ENCODE measurements at places on chromosomes 4 and X.

GRCh38 chr4:52824603-52825459, 37.3 kb upstream of the RASL11B start:
- no peak for DNase-seq

- no peak for DNase-seq
These were observed 42.4 kb downstream of the CD99L2 start for GRCh38 chrX:150856101-150856500.

GRCh38 chr4:38145033-38145678, 185.0 kb downstream of the PTTG2 start:
- DNase-seq = no peak

DNA sequence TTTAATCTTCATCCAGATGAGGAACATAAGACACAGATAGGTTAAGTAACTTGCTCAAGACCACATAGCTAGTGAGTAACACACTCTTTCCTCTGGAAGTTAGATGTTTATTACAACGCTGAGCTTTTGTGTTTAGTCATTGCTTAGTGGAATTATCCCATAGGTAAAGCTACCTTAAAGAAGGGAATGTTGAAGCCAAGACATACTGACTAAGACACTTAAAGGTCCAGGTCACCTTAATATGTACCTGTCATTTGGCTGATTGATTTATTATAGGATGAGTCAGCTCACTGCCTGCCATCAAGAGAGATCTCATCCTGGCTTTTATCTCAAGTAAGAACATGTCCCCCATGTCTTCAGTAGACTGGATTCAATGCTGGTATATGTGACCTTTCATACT, 53.4 kb downstream of the KDR start:
- no peak for DNase-seq

GRCh38 chrX:135295238-135295943, 13.9 kb upstream of the ETDC start:
- DNase-seq = peak; percentile 44

GRCh38 chr4:127828121-127828520, 46.0 kb downstream of the HSPA4L start:
- no peak for DNase-seq

DNA sequence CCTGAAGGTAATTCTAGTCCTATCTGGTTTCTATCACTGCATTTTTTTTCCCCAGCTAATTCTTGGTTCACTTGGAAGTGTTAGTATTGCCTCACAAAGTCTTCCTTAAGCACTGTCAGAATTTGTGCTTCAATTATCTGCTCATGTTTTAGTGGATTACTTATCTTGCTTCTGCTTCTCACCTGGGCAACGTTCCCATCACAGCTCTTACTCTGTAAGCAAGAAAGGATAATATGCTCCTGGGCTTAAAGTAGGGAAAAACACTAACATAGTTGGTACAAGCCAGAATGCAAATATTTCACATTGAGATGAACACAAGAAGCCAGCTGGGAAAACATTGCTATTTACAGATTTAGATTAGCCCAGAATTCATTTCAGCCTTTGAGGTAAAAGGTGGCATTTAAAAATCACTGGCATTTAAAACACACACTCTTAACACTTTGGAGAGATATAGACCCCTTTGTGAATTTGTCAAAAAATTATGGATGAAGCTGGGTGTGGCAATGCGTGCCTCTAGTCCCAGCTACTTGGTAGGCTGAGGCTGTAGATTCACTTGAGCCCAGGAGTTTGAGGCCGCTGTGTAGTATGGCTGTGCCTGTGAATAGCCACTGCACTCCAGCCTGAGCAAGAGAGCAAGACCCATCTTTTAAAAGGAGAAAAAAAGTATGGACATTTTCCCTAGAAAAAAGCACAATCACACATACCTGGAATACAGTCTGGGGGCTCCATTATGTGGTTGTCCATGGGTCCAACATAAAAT, 6.6 kb upstream of the PTPN13 start:
- no peak for DNase-seq

DNA sequence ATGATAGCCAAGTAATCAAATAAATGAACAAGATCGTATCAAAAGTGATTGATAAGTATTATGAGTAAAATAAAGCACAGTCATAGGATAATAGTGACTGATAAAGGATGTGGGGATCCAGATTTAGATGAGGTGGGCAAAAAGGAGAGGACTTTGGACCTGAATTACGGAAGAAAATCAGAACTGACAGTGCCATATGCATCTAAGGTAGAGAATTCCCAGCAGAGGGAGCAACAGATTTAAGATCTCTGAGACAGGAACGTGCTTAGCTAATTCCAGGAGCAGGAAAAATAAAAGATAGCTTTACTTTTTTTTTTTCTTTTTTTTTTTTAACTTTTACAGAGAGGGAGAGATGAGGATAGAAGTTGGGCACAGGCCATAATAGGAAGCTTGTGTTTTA, 189.9 kb downstream of the NWD2 start:
- no peak for DNase-seq

GRCh38 chr4:147790412-147790811, 58.5 kb downstream of the ARHGAP10 start:
- DNase-seq = no peak

DNA sequence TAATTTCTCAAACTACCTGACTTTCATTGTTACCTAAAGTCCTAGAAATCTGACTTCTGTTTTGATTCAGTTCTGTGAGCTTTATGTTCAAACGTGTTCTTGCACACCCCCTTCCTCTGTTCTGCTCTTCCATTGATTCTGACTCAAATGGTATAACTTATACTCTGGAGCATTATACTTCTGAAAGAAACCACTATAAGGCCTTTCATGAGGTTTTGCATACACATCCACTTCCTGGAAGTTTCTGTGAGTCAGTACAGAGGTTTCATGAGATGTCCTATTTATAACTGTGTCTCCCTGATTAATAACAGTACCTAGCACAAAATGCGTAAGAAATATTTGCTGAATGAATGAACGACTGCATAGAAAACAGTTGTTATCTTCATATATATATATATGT, 540.2 kb upstream of the CT83 start:
- DNase-seq = no peak

- DNase-seq = no peak
These were observed 54.2 kb upstream of the GRID2 start for GRCh38 chr4:92249541-92249940.

DNA sequence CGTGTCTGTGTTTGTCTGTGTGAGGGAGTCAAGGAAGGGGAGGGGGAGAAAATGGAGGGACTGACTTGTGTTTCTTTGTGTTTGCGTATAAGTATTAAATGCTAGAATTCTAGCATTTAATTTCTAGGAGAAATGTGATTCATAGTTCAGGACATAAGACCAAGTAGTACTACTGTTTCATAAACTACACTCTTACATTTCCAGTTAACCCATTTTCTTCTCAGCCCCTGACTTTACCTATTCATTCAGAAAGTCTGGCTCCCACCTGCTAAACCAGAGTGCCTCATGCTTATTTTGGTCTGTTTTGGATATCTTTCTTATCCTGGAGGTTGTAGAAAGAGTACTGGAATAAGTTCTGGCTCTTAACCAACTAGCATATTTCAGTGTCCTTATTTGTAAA, 14.2 kb downstream of the EDA start:
- DNase-seq = no peak

DNA sequence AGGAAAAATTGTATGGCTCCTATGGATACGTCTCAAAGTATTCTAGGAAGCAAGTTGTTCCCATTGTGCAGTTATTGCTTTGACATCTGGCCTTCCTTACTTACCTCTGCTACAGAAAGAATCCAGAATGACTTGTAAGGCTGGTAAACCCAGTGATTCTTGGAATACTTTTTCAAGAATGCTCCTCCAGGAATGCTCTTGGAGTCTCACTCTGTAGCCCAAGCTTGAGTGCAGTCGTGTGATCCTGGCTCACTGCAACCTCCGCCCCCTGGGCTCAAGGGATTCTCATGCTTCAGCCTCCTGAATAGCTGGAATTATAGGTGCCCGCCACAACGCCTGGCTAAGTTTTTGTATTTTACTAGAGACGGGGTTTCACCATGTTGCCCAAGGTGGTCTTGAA, 38.1 kb downstream of the GAB1 start:
- DNase-seq = no peak

DNA sequence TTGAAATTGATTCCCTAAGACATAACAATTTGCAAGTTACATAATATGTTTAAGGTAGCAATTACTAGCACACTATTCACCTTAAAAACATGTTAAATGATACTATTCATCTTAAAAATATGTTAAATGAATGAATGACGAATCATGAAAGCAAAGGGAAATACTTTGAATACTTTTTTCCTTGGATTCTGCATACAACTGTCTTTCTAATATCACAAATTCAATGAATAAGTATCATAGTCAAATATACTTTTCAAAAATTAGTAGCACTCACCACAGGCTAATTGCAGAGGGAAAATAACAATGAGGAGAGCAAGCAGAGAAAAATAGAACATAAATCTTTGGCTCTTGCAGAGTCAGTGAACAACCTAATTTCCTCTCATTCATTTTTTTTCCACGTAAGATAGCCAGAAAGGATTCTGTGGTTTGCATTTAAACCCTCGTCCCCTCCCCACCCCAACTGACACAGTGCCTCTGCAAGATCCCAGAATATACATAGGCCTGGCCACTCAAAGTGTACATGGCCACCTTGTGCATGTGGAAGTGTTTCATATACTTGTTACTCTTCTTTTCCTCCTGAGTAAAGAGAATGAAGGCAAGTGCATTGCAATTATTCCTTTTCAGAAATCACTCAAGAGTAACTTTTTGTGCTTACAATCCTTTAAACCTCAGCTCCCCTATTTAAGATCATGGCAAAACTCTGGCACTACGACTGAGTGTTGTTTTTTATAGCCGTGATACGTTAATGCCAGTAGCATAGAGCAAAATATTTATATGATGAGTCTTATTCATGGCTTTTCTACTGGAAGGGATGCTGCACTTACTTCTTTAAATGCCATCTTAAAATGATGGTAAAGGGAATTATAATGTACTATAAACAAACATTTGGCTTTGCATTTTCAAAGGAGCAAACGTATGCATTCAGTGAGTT, 236.4 kb downstream of the PDGFC start:
- DNase-seq = no peak

DNA sequence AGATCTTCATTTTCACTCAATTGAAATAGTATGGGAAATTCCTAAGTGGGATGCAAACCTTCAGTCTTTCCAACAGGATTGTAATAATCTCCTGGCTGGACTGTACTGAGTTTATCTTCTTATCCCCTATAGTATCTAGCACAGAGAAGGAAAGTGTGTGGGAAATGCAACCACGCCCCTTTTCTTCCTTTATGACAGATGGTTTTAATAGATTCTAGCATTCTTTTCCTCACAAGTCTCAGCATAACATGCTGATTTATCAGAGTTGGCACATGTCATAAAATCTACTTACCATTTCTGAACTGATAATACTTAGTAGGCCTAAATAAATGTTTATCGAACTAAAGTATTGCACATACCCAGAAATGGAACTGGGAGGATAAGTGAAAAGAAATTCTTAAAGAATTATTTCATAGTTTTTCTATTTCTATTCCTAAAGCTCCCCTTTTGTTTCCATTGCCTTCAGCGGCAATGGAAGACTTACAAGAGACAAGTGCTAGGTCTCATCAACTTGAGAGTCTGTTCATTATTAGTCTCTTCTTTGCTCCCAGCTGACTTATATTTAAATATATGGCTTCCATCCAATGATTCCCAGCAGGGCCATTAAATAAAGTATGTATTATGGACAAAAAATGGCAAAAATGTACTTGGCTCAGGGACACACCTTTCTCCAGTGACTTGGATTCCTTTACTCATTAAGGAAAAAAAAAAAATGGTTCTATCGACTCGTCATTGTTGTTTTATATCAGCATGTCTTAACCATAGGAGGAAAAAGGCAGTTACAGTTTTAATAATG, 484.5 kb downstream of the IL1RAPL1 start:
- DNase-seq = no peak

GRCh38 chr4:6620296-6620695, 20.2 kb upstream of the MRFAP1 start:
- DNase-seq = no peak

DNA sequence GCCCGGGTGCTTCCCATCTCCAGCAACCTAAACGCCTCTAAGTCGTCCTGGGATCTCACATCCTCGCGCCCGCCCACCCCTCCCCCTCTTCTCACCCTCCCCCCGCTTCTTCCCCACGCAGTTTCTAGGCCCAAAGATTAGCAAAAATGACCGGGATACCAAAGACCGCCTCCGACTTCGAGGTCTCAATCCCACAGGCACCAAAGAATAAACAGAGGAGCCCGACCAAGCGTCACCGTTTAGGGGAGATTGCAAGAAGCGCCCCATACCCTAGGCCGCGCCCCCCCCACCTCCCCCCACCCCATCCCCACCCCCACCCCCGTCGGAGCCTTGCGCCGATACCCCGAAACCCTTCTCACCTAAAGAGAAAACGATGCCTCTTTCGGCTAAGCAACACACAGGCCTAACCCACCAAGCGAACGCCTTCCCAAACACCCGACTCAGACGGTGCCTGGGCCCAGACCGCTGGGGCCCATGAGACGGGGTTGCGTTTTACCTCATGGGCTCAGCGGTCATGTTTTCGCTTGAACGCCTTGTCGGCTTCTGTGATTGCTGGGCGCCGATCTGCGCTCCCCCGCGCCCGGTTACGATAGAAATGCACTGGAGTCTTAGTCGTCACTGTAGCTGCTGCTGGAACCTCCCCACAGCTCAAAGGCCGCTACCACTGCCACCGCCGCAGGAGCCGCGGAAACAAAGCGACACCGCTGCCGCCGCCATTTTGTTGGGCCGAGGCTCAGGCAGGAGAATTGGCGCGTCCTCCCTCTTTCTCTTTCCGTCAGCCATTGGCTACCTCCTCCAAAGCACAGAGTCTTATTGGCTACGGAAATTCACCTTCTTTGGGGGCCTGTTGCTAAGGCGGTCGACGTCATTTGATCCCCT, at the start of gene ATRX:
Gene ATRX (minus strand): TSS at position 731 of the 879 bp plus-strand sequence. CDS start 215 bp downstream, at position 516.
- DNase-seq = peak; percentile 52

DNA sequence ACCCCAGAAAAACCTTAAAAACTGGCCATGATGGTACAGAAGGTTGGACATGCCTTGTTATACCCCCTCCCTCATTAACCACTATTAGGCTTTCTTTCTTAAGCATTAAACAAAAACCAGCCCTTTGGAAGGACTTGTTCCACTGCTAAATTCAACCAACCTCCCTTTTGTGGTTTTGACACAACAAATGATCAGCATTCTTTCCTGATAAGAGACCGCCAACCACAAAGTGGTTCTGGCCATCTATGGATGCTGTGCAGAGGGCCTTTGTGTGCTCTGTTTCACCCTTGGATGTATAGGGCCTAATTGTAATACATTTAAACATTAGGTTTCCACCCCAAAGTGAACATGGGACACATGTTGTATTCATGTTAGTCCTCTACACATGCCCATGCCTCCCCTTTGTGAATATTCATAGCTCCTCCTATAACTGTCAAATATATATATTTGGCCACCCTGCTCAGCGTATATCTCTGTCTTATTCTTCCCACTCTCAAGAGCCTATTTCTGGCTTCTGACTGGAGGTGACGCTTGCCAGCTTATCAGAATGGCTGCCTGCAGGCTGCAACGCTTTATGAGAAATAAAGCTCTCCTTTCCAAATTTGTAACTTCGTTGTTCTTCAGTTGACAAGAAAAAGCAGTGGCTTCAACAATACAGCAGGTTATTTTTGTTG, 126.6 kb downstream of the NPNT start:
- DNase-seq = no peak
